ENCODE measurements at places on chromosomes 2 and 18.

DNA sequence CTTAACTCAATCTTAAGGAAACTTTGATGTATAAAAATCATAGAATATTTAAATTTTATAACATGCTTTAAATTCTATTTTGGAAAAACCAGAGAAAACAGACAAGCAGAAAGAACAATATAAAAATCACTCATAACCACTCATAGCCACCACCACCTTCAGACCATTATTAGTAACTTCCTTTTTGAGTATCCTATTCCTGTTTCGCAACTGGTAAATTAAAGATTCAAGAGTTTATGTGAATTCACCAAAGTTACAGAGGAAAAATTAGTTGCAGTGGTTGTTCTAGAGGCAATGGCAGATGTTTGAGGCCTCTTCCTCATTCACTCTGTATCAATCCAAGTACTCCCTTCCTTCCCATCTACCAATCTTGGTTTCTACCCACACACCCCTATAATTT lies 49.3 kb upstream of the PROKR1 start:
- DNase-seq, result no peak

DNA sequence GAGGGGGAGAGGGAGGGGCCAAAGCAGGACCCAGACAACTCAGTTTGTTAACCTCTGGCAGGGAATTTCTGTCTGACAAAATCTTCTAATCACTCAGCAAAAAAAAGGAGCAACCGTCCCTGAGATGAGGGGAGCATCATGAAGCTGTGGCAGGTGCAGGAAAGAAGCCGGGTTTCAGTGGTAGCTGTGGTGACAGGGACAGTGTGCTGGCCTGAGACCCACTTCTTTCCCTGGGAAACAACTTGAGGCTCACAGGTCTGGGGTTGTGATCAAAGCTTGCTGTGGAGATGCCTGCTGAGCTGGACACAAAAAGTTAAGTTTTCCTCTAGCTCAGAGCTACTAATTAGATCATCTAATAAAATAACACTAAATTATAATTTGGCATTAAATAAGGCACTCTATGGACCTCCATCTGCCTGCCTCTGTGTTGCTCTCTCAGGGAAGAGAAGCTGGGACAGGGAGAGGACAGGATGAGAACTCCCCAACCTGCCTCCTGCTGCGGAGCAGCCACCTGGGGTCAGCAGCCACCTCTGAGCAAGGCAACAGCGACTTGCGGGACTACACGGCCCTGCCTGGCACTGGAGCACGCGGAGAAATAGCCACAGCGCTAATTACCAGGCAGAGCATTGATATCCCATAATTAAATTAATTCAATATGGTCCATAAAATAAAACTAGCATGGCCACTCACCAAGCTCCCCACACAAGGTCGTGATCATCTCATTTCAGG lies 104.6 kb upstream of the TEX51 start:
- DNase-seq, result no peak

DNA sequence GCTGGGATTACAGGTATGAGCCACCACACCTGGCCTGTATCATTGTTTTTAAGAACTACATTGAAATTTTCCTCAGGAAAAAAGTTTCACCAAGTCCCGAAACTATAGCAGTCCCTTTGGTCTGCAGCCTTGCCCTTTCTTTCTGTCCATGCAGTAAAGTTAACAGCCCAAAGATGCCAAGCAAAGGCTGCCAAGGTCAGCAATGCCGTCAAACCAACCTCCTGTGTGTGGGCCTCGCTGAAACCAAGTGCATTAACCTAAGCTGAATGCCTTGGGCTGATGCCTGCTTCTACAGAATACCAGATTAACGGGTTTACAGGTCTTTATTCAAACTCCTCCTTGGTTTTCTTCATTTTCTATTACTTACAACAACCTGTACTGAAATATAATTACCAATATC lies 73.1 kb downstream of the EIF5B start:
- no peak for DNase-seq

DNA sequence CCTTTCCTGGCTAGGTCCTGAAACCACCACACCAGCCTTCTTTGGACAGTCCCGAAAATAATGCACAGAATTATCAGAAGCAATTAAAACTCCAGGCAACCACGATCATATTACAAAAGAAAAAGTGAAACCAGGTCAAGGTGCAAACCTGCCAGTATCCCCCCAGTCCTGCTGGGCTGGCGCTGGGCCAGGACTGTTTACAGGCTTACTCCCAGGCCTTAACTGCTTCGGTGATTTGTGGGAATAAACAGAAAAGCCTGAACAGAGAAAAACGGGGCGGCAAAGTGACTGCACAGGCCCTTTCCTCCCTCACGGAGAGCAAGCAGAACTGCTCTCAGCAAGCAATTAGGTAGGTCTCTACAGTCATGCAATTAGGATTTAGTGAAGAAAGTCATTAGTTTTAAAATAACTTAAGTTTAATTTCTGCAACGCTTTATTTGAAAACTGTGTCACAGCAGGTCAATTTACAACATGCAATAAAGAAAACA lies 1.3 kb downstream of the HDAC4 start:
- DNase-seq, result no peak

DNA sequence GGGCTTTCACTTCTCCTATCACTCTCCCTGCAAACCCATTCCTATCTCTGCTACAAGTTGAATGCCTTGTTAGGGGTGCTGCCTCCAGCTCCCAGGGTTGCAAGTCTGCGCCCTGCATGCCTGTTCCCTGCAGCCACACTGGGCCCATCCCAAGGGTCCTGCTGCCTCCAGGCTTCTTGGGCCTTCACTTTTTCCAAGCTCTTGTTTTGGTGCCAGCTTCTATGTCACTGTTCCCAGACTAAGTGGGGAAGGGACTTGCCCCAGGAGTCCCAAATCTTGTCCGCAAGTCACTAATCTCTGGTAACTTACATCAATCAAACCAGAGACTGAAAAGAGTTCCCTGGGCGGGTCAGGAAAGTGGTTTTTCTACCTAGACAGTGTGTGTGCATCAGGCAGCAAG lies 65.4 kb downstream of the ZCCHC2 start:
- DNase-seq, result no peak

DNA sequence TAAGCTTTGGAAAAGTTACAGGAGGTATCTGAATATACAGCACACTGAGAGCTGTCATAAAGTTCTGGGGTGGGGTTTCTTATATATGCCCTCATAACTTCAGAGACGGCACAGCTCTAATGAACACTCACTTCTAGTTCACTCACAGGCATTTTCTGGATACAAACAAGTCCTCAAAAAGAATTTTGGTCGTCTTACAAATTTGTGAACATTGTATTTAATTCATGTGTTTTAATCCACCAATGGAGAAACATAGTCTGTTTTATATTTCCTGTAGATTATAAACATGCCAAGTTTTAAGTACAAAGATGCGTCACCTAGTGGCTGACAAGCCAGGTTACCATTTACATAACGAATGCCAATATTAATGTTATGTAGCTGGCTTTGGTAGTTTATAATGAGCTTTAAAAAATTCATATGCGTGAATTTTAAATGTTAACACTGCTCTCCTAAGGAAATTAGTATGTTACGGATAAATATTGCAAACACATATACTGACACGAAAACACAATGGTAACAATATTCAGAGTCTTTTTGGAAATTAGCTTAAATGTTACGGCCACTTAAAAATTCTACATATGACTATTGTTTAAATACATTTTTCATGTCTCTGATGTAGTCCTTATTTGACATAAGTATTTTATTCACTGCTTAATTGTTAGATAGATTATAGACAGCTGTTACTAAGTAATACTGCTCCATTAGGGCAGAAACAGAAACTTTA lies 2.5 kb downstream of the COL3A1 start:
- no peak for DNase-seq

All from non-pigmented ciliary epithelial cell (primary cell).